SJSA1 (cell line): ENCODE measurements at places on chromosomes 1 and 21. TPM values are rescaled to one million over a fixed set of nuclear protein-coding genes. Genes with fewer than 3 reads are reported as not detected.

Gene RPTN
- total RNA-seq: not detected in 2 replicates

Gene OR2T11
- not detected in 2 replicates for total RNA-seq

Gene EFNA3
- 0.21 and 0.85 TPM in 2 replicates for total RNA-seq

Gene ZYG11A
- 1.2 and 2.1 TPM in 2 replicates for total RNA-seq

Gene RGS2
- 2.1 and 4.7 TPM in 2 replicates for total RNA-seq
